ENCODE measurements at places on chromosomes 7 and 10.

DNA sequence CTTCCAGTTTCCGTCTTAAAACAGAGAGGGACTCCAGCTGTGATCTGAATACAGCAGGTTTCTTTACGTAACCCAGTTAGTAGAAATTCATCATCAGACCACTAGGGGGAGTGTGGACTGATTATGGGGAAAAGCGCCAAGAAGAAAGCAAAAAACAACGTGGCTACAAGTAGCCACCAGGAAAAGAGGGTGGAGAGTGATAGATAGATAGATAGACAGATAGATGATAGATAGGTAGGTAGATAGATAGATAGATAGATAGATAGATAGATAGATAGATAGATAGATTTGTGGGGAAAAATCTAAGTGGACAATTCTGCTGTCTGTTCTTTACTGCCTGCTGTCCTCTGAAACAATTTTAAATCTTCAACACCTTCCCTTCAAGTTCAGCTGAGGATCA is 12.7 kb upstream of the AKR1B10 start:
- no peak for DNase-seq

DNA sequence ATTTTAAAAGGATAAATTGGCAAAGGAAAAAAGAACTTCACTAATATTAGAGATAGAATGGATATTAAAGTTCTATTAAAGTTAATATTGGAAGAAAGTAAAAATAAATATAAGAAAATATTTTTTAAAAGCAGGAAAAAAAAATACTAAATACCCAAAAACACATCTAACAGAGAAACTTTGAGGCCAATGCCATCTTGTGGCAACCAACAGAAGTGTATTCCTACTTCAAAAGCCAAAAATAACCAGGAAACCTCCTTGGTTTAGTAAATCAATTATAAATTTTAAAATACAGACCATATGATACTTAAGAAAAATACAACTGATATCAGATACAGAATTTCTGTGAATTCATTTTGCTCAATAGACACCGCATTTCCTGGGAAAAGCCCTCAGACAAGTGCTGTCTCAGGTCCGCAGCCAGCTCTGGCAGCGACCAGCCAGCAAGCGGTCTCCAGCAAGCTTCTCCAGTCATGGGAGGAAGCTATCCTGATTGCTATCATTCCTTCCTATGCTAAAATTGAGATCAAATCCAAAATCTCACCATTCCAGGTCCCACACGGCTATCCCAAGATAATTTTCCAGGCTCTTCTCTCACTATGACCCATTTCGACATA is 65.3 kb downstream of the LMBR1 start:
- DNase-seq, result no peak

- peak; percentile 67 for DNase-seq
Measured at GRCh38 chr10:93080350-93081046, 6.8 kb downstream of the CYP26A1 start.

GRCh38 chr7:81051811-81052413 is 133.1 kb upstream of the SEMA3C start:
- DNase-seq, result no peak

GRCh38 chr7:4202954-4203353 is 479.1 kb upstream of the FOXK1 start:
- DNase-seq, result no peak

DNA sequence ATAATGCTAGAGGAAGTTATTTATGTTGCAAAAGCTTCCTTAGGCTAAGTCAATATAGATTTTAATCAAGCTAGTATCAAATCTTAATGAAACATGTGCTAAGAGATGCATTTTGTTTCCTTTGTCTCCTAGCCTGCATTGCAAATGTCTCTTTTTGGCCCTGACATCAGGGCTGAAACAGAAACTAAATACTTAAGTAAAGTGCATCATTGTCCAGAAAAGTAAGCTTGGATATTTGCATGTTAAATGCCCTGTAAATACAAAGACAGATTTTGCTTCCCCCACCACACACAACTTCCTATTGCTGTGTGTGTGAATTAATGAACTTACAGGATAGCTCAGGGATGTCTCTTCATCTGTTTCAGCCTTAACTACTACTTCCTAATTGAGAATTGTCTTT is 10.0 kb upstream of the STAMBPL1 start:
- DNase-seq, result no peak

GRCh38 chr10:16992611-16993119 is 136.9 kb downstream of the CUBN start:
- no peak for DNase-seq

DNA sequence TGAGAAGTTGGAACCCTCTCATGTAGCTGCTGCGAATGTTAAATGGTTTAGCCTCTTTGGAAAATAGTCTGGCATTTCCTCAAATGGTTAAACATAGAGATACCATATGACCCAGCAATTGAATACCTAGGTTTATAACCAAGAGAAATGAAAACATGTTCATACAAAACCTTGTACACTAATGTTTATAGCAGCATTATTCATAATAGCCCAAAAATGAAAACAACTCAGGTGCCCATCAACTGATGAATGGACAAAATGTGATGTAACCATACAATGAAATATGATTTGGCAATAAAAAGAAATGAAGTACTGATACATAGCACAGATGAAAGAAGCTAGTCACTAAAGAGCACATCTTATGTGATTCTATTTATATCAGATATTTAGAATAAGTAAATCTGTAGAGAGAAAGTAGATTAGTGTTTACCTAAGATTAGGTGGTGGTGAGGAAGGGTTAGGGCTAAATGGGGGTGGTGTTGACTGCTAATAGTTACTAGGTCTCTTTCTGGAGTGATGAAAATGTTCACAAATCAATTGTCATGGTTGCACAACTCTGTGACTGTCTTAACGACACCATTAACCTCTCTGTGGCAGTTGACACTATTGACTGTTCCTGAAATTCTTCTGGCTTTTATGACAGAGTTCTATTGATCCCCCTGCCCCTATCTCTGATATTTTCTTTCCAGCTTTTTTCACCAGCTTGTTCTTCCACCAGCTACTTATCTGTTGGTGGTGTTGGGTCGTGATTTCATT is 35.2 kb downstream of the VCL start:
- no peak for DNase-seq

GRCh38 chr10:63829573-63830149 is 308.5 kb downstream of the REEP3 start:
- DNase-seq, result no peak

- DNase-seq, result no peak
Measured at GRCh38 chr10:30447125-30447799, 13.3 kb downstream of the MAP3K8 start.

GRCh38 chr7:22726345-22726906 is 574 bp upstream of the IL6 start:
- peak; percentile 66 for DNase-seq

DNA sequence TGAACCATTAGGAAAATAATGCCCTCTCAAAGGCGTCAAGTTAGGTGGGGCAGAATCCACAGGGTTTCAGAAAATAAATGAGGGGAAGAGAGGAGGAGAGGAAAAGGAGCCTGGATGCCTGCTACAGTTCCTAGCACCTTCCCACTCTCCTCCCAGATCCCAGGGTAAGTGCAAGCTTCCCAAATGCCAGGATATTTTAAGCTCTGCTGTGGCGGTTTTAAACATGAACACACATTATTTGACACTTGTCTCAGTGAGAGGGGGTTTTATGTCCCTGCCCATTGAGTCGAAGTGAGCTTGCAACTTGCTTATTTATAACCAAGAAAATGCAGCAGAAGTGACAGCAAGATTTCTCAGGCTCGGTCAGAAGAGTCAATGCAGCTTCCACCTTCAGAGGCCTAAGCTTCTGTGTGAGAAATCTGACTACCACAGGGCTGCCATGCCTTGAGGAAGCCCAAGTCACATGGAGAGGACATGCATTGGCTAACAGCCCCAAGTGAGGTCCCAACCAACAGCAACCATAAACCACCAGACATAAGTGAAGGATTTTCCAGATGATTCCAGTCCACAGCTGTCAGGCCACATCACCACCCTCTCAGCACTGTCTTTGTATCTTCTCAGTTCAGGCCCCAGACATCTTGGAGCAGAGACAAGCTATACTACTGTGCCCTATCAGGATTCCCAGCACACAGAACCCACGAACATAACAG is 17.9 kb upstream of the BMPER start:
- DNase-seq, result no peak

DNA sequence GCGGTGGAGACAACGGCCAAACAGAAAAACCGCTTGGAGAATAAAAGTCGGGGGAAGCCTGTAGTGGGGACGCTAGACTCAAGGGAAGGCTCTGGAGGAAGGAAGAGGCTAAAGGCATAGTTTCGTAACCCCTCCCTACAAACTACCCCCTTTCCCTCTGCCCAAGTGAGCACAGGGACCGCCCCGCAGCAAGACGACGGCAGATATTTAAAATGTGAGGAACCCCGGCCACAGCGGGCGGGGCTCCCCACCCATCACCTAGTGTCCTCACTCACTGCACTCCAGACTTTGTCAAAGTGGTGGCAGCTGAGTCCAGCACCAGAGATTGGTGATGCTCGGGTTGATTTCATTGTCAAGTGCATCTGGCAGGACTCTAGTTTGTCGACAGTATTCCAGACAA is 69.1 kb downstream of the PRKAG2 start:
- no peak for DNase-seq

GRCh38 chr10:71081229-71081560 is 131.2 kb upstream of the UNC5B start:
- no peak for DNase-seq

DNA sequence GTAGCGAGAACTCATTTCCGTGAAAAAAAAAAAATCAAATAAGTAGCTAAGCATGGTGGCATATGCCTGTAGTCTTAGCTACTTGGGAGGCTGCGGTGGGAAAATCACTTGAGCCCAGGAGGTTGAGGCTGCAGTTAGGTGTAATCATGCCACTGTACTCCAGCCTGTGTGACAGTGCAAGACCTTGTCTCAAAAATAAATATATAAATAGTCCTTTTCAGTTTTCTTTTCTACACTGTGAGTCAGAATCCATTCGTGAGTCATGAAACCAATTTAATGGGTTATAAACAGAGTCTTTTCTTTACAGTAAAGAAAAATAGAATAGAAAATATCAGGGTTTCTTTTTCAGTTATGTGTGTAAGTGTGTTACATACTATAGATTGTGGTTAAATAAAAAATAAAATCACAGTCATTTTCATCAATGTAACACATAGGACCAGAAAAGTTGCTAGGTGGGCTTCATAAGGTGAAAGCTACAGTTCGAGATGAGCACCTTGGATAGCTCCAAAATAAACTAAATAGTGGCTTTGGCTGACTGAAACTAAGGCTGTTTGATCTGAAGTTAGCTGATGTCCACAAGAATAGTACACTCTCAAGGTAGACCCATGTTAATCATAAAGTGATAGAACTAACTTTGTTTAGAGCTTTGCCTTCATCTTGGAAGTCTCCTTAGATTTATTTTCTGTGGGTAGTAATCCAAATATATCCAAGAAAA is 781.1 kb downstream of the GATA3 start:
- no peak for DNase-seq

GRCh38 chr10:43939939-43940820 is 291.5 kb upstream of the ZNF32 start:
- no peak for DNase-seq

- DNase-seq, result no peak
Measured at GRCh38 chr10:73758704-73759511, 14.7 kb downstream of the SEC24C start.

GRCh38 chr10:73717556-73717955 is 19.6 kb upstream of the AGAP5 start:
- DNase-seq, result no peak

DNA sequence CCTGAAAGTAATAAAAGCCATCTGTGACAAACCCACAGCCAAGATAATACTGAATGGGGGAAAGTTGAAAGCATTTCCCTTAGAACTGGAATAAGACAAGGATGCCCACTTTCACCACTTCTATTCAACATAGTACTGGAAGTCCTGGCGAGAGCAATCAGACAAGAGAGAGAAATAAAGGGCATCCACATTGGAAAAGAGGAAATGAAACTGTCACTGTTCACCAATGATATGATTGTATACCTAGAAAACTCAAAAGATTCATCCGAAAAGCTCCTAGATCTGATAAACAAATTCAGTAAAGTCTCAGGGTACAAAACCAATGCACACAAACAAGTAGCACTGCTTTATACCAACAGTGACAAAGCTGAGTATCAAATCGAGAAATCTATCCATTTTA is 581.7 kb upstream of the TEX47 start:
- no peak for DNase-seq

DNA sequence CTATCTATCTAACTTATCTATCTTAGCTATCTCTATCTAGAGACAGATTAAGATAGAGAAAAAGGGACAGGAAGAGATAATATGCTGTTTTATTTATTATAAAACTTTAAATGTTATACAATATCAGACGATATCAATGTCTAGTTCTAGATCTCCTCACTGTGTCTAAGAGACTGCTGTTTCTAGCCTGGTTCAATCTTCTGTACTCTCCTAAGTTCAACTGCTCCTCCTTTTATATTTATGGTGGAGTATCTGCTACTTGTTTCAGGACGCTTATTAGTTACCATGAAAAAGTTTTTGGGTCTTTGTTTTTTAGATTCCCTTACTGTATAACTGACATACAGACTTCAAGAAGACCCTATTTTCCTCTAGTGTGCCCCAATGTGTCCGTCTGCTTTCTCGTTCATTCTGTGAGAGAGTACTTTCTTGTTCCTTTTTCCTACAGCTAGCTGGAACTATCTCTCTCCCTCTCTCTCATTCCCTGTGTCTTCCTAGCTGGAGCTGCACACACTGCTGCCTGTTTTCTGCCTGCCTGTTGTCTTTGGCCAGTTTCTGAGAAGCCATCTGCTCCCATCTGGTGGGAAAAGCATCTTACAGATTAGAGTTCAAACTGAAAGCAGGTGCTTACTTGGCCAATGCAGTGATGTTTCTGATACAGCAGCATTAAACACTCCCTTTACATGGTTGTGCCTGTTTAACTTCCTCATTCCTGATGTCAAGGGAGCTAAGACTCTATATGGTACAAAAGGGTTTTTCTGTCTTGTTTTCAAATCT is 49.4 kb upstream of the ARL4A start:
- DNase-seq, result no peak

DNA sequence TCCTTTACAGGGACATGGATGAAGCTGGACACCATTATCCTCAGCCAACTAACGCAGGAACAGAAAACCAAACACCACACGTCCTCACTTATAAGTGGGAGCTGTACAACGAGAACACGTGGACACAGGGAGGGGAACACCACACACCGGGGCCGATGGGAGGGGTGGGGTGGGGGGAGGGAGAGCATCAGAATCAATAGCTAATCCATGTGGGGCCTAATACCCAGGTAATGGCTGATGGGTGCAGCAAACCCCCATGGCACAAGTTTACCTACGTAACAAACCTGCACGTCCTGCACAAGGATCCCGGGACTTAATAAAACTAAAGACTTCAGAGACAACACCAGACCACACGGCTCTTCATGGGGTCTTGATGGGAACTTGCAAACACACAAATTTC is 82.2 kb upstream of the DIP2C start:
- no peak for DNase-seq

GRCh38 chr7:3297105-3297819 is 3.8 kb upstream of the SDK1 start:
- no peak for DNase-seq
